ENCODE measurements at places on chromosomes 7 and 10.

DNA sequence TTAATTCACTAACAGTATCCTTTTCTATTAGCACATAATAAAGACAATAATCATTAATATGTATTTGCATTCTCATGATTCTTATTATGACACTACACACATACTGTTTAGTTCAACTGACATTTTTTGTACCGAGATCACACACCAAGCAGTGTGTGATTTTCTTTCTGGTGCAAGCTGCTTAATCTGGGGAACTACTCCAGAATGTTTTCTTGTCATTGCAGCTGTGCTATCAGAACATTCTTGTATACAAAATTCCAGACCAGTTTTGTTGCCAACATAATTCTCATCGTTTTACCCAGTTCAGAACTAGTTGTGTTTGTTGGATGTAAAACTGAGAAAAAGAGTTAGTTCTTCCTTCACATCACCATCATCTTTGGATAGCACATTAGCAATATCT lies 37.4 kb downstream of the VKORC1L1 start:
- DNase-seq = no peak

DNA sequence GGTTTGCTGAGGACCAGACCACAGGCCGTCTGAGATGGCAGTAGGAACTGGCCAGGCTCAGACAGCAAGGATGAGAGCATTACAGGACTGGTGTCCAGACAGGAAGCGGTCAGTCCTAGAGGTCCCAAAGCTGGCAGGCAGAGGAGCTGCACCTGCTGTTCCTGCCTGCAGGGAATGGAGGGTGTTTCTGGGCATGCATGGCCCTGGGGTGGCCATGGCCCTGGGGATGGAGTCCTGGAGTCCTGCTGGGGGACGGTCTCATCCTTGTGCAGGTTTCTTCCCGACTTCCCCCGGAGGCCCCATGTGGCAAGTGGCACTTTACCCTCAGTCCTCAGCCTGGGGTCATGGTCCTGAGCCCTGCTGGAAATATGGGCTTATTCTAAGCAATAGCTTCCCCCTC lies 274.9 kb upstream of the ADARB2 start:
- DNase-seq = no peak

DNA sequence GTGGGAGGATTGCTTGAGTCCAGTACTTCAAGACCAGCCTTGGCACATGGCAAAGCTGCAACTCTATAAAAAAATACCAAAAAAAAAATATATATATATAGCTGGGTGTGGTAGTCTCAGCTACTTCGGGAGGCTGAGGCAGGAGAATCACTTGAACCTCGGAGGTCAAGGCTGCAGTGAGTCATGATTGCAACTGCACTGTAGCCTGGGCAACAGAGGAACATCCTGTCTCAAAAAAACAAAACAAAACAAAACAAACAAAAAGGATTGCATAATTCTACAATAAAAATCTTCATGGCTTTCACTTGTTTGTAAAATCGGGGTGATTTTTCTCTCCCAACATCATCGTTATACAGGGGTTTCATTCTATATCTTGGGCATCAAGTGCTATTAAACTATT lies 35.1 kb downstream of the GUSB start:
- DNase-seq = no peak

GRCh38 chr7:30920584-30921539 lies 9.2 kb downstream of the AQP1 start:
- no peak for DNase-seq

DNA sequence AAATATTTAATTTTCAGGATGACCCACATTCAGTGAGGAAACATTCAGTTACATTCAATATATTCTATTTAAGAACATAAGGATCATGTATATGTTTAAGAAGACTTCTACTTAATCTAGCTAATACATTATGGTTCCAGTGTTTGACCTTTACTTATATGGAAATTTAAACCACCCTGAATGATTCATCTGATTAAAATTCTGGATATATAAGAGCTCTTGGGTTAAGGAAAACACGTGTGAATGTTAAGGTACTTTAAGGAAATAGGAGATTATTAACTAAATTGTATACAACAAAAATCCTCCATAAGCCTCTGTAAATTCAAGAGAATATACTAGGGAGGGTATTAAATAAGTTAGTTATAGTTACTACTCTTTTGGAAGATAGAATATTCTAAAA lies 40.9 kb downstream of the HDAC9 start:
- DNase-seq = no peak

GRCh38 chr10:127228195-127228787 lies 31.9 kb upstream of the INSYN2A start:
- DNase-seq = no peak

DNA sequence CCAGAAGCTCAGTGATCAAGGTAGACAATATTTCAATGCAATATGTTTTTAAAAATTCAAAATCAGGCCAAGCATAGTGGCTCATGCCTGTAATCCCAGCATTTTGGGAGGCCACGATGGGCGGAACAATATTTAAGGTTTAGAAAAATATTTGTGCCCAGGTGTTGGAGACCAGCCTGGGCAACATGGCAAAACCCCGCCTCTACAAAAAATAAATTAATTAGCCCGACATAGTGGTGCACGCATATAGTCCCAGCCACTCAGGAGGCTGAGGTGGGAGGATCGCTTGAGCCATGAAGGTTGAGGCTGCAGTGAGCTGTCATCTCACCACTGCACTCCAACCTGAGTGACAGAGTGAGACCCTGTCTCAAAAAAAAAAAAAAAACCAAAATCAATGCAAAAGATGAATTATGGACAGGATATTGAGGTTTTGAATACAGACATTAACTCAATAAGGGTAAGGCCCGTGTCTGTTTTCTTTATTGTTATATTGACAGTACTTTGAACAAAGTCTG lies 913 bp upstream of the IFIT5 start:
- no peak for DNase-seq

GRCh38 chr7:133635541-133635940 lies 382.7 kb downstream of the EXOC4 start:
- no peak for DNase-seq

GRCh38 chr10:3136336-3136735 lies 36.2 kb downstream of the PITRM1 start:
- DNase-seq = no peak

DNA sequence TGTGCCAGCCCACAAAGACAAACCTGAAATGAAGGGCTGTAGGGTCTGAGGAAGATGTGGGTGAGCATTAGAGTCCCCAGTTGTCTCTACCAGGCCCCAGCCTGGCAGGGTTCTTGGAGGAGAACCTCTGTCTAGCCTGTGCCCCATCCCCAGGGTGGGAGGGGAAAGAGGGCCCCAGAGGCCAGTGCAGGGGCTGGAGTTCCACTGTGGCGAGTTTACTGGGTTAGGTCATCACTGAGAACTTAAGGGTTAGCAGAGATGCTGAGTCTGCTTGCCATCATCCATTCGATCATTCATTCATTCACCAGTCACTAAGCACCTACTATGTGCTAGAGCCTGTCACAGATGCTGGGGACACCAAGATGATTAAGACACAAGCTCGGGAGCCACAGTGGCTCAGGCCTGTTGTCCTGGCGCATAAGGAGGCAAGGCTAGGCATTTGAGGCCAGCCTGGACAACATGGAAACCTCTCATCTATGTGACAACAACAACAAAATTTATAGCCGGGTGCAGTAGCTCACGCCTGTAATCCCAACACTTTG lies 2.6 kb downstream of the ANKRD2 start:
- no peak for DNase-seq

DNA sequence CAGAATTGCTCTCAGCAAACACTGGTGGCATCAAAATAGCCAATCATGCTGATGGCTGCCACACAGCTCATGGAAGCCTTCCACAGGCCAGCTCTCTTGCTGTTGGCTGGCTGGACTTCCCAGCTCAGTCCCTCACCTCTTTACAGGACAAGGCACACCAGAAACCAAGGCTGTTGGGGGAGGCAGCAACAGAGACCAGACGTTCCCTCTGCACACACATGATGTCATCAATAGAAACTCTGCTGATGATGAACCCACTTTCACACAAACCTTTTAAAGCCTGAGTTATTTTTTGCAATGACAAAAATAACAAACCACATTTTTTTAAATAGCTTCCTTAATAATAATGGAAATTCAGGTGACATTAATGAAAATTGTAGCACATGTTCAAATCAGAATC lies 300.9 kb upstream of the C7orf33 start:
- peak; percentile 52 for DNase-seq

- no peak for DNase-seq
Measured at GRCh38 chr7:78924581-78924980, 528.9 kb downstream of the MAGI2 start.

- no peak for DNase-seq
Measured at GRCh38 chr7:101612885-101613515, 16.1 kb downstream of the MYL10 start.

GRCh38 chr10:33743429-33743857 lies 409.0 kb upstream of the NRP1 start:
- peak; percentile 16 for DNase-seq

GRCh38 chr10:76697923-76698322 lies 939.7 kb downstream of the KCNMA1 start:
- DNase-seq = no peak

- no peak for DNase-seq
Measured at GRCh38 chr10:75418712-75419111, 12.7 kb upstream of the LRMDA start.

DNA sequence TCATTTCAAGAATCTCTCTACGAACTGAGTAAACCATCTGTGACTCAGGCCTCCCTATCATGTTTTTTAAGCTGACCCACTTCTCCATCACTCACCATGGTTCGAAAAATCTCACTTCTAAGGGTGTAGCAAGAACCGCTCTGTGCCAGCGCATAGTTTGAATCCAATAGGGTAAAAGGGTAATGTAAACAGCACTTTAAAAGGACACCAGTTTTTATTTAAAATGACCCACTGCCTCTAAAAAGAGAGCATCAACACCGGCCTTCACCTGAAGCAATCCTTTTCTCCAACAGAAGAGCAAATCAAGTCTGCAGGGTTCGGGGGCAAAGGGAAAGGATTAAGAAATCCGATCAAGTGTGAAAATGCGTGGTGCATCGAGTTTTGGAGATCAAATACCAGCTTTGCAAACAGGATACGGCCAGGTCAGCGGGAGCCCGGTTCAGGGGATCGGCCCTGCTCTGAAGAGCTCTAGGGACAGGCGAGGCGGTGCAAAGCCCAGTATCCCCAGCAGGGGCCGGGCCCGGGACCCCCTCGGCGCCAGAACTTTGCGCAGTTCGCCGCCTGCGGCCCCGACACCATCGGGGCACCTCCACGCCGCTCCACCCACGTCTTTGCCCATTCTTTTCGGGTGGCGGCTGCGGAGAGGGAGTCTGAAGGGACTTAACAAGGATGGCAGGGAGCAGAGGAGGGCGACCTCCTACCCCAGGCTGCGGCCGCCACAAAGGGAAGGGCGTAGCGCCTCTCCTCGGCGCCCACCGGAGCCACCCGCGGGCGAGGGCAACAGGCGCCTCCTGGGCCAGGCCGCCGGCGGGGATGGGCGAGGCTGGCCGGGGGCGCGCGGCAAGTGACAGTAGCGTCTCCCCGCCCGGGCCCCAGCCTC lies 842 bp downstream of the NMT2 start:
- DNase-seq = peak; percentile 55

DNA sequence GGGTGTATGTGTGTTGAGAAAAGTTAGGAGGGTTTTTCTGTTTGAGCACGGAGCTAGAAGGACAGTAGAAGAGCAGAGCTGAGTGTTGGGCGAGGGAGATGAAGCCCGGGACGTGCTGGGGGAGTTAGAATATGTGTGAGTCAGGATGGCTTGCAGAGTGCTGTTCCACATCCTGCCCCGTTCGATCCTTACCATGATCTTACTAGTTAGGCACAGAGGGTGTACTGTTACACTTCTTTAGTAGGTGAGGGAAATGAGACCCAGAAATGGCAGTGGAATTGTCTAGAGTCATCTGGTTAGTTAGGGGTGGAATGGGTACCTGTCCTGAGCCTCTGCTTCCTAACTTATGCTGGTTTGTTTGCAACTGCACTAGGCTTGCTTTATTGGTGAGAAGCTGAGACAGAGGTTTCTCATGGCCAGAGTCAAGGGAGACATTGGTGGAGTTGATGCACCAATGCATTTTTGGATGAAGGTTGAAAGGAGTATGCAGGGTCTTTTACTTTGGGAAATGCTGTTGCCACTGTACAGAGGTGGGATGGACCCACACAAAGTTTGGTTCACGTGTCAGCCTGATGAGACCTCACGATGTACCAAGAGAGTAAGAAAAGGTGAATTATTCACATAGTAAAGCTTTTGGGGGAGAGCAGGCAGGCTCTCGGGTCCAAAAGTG lies 42.4 kb downstream of the CCNY start:
- no peak for DNase-seq

DNA sequence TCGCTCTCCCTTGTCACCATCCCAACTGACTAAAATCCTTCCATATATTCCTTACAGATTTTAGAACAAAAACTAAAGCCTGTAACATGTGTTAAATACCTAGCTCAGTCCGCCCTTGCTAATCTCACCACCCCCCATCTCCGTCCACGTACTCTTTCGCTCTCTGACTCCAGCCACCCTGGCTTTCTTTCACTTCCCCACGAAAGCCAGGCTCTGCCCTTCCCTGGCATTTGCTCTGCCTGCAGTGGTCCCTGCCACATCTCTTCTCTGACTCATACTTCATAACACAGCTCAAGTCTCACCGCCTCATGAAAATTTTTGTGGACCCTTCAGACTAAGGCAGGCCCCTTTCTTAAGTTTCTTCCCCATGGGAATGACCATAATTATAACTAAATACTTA lies 11.7 kb upstream of the GPAM start:
- DNase-seq = no peak

- no peak for DNase-seq
Measured at GRCh38 chr10:109853921-109854320, 69.4 kb downstream of the XPNPEP1 start.

GRCh38 chr7:71735961-71736556 lies 604.1 kb downstream of the GALNT17 start:
- DNase-seq = peak; percentile 63

DNA sequence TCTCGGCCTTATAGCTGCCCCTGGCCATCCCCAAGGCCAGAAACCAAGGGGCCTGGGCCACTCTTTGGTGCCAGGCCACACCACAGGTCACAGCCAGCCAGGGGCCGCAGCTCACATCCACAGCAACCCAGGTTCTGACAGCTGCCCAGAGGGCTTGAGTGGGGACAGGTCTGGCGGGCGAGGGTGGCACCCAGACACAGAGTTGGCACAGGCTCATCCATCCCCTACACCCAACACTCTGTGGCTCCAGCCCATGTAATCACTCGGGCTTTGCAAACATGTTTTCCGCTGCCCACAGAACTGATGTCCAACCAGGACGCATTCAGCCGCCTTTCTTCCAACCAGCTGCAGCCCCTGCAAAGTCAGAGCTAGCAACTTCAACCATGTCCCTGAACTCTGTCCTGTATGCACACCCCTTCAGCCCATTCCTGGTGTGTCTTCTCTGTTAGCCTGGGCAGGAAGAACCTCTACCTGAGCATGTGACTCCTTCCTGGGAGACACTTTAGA lies 57.7 kb upstream of the PPP2R2D start:
- DNase-seq = no peak

- no peak for DNase-seq
Measured at GRCh38 chr7:24786941-24787340, 29.7 kb upstream of the GSDME start.

- DNase-seq = no peak
Measured at GRCh38 chr10:36476399-36476798, 649.0 kb upstream of the ANKRD30A start.

GRCh38 chr7:7292608-7293007 lies 110.3 kb downstream of the C1GALT1 start:
- no peak for DNase-seq

- no peak for DNase-seq
Measured at GRCh38 chr10:61840403-61840802, 61.1 kb upstream of the ARID5B start.
